Progenitor cell of endocrine pancreas (in vitro differentiated cells): ENCODE measurements at places on chromosomes 11 and 22.

DNA sequence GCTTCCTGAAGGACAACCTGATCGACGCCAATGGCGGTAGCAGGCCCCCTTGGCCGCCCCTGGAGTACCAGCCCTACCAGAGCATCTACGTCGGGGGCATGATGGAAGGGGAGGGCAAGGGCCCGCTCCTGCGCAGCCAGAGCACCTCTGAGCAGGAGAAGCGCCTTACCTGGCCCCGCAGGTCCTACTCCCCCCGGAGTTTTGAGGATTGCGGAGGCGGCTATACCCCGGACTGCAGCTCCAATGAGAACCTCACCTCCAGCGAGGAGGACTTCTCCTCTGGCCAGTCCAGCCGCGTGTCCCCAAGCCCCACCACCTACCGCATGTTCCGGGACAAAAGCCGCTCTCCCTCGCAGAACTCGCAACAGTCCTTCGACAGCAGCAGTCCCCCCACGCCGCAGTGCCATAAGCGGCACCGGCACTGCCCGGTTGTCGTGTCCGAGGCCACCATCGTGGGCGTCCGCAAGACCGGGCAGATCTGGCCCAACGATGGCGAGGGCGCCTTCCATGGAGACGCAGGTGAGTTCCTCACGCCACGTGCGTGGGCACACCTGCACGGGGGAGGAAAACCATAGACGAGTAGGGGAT lies 1.5 kb downstream of the BCR start:
- no peak for DNase-seq

- no peak for DNase-seq
Observed at GRCh38 chr22:37032134-37032534, 12.6 kb downstream of the MPST start.

- DNase-seq = peak; percentile 59
Observed at GRCh38 chr11:64777449-64778222, 706 bp downstream of the SF1 start.

DNA sequence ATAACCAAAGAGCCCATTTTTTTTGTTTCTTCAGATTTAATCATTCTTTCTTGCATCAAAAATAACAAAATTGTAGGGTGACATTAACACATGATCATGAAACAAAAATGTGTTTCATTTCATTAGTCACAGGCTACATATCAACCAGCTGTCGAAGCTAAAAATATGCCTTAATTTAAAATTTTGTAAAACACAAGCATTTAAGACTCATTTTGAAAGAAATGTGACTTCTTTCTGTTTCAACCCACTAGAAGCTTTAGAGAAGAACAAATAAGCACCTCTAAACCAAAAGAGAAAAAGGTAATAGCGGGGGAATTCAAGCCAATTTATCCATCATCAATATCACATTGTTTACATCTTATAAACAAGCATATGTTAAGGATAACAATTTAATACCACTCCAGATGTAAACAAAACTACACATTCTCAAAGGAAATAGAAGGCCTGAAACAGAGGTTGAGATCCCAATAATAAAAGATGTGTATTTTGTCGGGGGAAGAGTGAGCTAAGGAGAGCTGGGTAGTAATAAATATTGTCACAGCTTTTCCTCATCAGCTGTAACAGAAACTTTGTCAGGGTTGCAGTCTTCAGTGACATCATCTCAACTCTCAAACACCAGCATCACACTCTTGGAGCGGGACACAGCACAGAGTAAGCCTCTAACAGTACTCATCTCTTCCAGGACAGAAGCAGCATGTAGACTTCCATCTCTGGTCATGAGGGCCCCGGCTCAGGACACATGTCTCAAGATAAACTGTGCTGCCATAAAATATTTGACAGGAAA lies 42.0 kb downstream of the ALG9 start:
- DNase-seq = no peak

- DNase-seq = no peak
Observed at GRCh38 chr11:27012234-27012921, 18.5 kb downstream of the FIBIN start.

GRCh38 chr11:69283446-69283845 lies 10.5 kb upstream of the MYEOV start:
- DNase-seq = no peak
